Stimulated activated CD8-positive, alpha-beta memory T cell treated with anti-CD3 and anti-CD28 coated beads, Interleukin-7, amount 100 ng/mL, for 24 hours (primary cell): ENCODE measurements at places on chromosomes 2 and 18.

DNA sequence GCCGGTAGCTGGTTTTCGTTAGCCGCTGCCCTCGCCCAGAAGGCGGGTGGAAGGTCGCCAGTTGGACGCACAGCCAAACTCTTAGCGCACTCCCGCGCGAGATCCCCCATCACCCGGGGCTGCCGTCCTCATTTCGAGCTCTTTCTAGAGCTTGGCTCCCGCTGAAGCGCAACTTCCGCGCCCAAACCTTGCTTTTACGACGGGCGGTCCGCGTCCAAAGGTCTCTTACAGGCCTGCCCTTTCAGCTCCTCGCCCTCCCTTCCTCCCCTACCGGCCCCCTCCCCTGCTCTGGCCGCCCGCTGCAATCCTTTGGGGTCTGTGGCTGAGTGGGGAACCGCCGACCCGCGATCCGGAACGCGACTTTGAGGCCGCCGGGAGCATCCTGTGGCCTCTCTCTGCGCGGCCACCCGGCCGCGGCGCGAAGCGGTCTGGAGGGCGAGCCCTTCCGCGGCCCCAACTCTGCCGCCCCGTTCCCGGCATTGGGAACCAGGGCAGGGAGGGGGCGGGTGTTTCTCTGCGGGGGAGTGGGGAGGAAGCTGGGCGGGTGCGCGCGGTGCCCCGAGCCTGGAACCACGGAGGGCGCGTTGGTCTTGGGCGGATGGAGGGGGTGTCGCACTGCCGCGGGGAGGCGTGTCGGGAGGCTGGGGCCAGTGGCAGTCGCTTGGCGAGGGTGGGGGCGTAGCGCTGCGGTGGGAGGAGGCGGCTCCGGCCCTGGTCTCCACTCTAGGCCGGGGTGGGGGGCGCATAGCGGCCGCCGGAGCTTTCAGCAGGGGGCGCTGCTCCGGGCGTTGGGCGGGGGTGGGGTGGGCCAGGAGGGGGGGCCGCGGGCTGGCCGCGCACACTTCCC lies at the start of gene GDF7:
TSS of gene GDF7 (plus strand) at position 841 of the 847 bp plus-strand sequence. CDS start 96 bp downstream, outside the sequence.
- no peak for DNase-seq

GRCh38 chr2:60350791-60351190 lies 202.7 kb downstream of the BCL11A start:
- no peak for DNase-seq

- no peak for DNase-seq
These were observed 56.9 kb upstream of the MAT2A start for GRCh38 chr2:85481818-85482777.

GRCh38 chr2:215530191-215530968 lies 94.5 kb upstream of the FN1 start:
- no peak for DNase-seq
